ENCODE measurements at places on chromosomes 16 and 17.

DNA sequence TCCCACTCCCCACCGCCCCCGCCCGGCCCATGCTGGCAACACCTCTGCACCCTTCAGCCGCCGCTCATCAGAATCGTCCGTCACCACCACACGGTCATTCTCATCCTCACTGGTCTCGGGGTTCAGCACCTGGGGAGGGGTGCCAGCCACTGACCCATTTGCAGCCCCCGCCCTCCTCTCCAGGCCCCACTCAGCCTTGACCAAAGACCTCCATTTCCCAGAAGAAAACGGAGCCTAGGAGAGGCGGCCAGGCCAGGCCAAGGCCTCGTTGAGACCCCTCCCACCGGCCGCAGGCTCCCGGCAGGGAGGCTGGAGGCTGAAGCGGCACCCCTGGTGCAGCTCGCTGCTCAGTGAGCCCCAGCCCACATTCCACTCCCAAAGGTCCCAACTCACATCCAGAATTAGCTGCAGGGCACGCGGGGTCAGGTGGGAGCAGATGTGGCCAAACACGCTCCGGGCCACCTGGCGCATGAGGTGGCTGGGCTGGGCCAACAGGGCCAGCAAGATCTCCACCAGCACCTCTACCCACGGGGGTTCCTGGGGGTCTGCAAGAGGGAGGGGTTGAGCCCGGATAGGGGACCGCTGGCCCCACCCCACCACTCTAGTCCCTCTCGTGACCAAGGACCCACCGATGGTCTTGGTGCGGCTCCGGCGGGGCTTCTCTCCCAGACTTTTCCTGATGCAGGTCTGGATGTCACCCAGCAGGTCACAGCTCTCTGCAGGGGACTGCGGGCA, 9.8 kb downstream of the MYBBP1A start:
- no peak for DNase-seq

DNA sequence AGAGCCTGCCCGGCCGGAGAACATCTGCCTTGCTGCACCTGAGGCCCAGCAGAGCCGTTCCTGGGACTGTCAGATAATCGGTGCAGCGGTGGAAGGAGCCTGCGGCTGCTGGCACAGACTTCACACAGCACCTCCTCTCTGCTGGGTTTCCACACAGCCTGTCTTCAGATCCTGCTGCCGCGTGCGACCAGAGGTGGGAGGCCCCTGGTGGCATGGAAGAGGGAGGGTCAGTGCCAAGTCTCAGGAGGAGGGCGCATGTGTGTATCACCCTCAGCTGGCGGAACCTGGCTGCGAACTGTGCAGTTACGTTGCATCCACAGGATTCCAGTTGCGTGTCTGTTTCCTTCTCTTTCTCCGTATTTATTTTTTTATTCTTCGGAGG, 3.3 kb downstream of the CDK5R1 start:
- DNase-seq, result no peak

DNA sequence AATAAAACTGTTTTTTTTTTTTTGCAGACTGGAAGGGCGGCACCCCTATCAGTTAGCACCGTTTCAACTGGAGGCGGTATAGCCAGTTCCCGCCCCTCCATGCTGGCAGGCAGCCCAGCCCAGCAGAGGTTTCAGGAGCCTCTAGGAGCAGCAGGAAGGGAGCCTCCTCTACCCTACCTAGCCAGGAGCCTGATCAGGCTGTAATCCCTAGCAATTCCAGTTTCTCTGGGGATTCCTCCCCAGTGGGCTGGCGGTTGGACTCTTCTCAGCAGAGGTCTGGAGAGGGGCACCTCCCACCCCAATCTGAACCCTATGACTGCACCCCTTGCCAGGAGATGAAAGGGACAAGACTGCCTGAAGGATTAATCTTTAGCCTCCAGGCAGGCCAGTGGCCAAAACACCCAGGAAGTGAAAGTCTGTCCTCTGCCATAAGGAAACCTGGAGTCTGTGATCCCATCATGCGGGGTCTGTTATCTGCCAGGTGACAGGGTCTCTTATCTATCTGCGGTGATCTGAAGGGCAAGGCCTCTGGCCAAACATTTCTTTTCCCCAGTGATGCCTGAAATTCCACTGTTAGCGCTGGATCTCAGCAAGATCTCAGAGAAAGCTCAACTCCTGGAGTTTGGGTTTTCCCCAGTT, 4.9 kb upstream of the CDH1 start:
- DNase-seq, result peak; percentile 8

GRCh38 chr17:64091116-64091515, 38.8 kb downstream of the ERN1 start:
- no peak for DNase-seq

DNA sequence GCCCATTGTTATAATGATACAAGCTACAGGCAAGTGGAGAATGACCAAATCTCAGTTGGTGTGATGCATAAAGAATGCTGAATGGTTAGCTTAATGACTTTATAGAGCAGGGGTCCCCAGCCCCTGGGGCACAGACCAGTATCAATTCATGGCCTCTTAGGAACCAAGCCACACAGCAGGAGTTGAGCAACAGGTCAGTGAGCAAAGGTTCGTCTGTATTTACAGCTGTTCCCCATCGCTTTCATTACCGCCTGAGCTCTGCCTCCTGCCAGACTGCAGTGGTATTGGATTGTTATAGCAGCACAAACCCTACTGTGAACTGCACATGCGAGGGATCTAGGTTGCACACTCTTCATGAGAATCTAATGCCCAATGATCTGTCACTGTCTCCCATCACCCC, 114.0 kb upstream of the ZFHX3 start:
- DNase-seq, result no peak

DNA sequence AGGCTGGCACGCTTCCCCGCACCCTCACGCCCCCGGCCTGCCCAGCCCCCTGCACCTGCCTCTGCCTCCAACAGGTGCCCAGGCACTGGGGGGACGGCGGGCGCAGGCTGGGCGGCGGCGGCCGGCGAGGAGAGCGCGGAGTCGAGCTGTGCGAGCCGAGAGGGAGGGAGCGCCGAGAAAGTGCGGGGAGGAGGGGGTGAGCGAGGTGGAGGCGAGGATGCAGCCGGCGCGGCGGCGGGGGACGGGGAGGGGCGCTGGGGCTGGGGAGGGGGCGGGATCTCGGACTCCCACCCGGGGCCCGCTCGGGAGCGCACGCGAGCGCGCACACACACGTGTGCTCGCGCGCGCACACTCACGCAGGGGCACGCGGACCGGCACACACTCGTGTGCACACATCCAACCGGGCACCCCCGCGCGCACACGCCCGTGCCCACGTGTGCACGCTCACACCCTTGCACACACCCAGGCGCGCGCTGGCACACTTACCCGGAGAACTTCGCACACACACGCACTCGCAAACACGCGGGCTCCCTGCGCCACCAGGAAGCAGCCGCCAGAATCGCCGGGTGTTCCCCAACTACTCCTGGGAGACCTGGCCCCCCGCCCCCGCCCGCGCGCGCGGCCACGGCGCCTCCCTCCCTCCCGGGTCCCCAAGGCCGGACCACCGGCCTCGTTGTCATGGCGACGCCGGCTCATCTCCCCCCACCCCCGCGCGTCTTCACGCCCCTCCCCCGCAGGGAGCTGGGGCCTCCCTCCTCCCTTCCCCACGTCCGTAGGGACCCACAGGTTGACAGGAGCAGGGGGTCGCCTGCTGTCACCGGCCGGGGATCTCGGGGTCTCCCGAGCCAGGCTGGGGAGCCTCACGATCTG, at the start of gene DOC2A:
Gene DOC2A (minus strand): TSS at position 184 of the 870 bp plus-strand sequence. CDS start 805 bp downstream, outside the sequence.
- DNase-seq, result no peak

DNA sequence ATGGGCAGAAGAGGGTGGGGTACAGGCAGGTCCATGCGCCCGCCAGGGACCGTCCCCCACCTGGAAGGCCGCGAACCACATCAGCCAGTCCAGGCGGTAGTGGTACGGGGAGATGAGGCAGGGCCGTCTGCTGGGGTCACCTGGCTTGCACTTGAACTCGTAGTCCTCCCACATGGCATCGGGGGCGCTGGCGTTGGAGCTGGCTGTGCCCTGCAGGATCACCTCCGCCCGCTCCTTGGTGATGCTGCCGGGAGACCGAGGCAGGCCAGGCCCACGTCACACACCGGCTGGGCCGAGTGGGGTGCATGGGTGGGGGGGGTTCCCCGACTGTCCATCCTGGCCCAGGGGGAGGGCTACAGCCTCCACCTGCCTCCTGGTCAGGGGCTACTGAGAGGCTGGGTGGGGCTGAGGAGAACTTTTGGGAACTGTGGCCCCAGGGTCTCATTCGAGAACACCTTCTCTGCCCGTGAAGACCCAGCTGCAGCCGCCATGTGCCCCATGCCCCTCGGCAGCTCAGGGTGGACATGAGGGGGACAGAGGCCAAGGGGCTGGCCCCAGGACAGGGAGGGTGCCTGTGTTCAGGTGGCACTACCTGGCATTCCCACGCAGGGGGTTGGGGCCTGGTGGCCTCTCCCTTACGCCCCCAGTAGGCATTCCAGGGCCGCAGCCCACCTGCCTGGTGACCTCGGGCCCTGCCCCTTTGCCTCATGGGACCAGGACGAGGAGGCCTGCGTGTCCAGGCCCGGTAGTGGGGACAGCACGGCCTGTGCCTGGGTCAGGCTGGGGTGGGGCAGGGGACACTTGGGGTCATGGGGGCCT, 69.5 kb upstream of the GNG13 start:
- no peak for DNase-seq

- DNase-seq, result no peak
These were observed 2.1 kb downstream of the CA7 start for GRCh38 chr16:66846266-66846665.

- DNase-seq, result no peak
These were observed 6.8 kb upstream of the APRT start for GRCh38 chr16:88818575-88818874.

- peak; percentile 43 for DNase-seq
These were observed 6.5 kb downstream of the NFATC3 start for GRCh38 chr16:68091380-68092261.

GRCh38 chr16:82782715-82783251, 156.0 kb downstream of the CDH13 start:
- DNase-seq, result no peak

GRCh38 chr17:1402262-1402586, 2.2 kb upstream of the YWHAE start:
- no peak for DNase-seq

DNA sequence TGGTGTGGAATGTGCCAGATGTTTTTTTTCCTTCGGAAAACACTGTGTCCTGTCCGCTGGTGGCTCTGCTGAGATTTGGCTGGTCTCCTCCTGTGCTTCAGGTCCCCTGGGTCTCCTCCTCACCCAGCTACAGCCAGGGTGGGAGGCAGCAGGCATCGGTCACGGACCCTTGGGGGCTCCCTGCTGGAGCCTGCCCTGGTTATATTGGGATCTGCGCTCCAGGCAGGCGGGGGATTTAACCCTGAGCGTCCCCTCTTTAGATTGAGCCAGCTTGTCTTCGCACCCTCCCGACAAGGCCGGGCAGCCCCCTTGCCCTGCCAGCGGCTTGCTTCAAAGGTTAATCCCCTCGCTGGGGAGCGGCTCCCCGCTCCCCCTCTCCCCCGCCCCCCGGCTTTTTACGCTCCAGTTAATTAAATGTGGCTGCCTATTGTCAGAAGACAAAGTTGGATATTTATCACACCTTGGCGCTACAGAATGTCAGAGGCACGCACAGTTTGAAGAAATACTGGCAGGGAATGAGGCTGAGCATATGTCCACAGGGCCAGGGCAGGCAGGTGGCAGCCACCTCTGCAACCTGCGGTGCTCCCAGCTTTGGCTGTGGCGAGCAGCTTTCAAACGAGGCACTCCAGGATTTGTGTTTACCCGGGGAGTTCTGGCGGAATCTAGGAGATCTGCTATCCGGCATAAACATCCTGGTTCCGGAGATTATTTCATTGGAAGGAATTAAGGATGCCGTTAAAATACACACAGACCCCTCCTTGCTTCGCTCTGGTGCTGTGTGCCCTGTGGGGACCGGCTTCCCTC, 38.2 kb upstream of the GSE1 start:
- no peak for DNase-seq

GRCh38 chr16:12186774-12187335, 210.3 kb downstream of the SNX29 start:
- no peak for DNase-seq

- DNase-seq, result peak; percentile 43
These were observed 4.0 kb downstream of the CA4 start for GRCh38 chr17:60153606-60154390.

GRCh38 chr16:11354407-11354732, 9.1 kb downstream of the RMI2 start:
- DNase-seq, result no peak

DNA sequence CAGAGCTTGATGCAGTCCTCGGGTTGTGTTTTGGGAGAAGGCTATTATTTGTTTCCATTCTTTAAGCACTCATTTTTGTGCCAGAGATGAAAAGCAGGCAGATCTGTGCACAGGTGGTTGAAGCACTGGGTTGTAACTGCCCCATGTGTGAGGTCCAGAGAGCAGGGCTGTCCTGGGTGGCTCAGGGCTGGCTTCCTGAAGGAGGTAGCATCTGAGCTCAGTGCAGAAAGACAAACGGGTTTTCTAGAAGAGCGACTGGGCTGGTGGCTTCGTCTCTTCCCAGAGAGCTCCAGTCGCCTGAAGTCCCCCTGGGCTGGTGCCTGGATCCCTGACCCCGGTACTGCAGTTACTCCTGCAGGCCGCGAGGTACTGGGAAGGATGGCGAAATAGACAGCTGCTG, 274.0 kb downstream of the SNX29 start:
- no peak for DNase-seq

DNA sequence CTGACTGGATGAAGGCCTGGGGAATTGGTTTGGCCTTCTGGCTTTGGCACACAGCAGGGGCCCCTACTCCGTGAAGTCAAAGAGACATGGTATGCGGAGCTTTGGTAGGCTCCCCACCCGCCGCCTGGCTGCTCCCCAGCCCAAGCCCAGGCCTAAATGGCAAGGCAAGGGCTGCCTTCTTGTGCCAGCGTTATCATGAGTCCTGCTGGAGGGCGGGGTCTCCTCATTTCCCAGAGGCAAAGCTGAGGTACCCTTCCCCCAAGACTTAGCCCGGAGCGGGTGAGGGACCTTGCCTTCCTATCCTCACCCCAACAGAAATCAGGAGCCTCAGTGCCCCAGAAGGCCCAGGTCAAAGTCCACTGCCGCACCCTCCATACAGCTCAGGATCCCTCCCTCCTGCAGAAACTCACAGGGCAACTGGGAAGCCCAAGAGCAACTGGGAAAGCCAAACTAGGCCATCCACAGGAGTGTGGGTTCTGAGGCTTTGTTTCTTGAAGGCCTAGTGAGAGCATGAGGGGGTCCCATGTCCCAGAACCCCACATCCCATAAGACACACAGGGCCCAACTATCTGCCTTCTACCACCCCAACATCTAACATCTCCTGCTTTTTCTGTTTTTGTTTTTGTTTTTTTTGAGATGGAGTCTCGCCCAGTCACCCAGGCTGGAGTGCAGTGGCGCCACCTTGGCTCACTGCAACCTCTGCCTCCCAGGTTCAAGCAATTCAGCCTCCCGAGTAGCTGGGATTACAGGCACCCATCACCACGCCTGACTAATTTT, 9.3 kb downstream of the PGAP3 start:
- DNase-seq, result no peak

DNA sequence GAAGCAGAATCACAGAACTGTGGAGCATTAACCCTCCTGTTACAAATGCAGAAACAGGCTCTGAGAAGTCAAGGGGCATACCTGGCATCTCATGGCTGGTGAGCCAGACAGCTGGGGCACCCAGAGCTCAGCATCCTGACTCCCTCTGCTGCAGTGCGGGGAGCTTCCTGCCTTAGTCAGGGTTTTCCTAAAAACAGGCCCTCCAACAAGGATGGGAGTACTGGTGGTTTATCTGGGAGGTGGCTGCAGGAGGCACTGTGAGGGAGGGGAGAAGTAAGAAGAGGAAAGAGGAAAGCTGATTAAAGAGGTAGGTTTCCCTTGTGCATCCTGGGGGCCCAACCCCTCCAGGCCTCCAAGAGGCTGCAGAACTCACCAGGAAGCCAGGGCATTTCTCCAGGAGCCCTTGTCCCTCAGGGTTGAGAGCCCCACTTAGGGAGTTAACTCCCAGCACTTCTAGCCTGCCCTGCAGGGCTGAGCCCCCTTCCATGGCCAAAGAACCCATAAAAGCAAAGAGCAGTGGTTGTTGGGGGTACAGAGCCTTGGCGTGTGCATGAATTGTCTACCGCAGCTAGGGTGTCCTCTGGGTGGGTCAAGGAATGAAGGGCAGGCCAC, 261.5 kb upstream of the RPL38 start:
- DNase-seq, result no peak

All from fibroblast of skin of scalp (primary cell).